Right kidney (tissue), 9 donors: ENCODE measurements at places on chromosomes 12 and 14.

- DNase-seq: no peak
Observed at GRCh38 chr14:67492538-67492937, 4.0 kb upstream of the TMEM229B start.

DNA sequence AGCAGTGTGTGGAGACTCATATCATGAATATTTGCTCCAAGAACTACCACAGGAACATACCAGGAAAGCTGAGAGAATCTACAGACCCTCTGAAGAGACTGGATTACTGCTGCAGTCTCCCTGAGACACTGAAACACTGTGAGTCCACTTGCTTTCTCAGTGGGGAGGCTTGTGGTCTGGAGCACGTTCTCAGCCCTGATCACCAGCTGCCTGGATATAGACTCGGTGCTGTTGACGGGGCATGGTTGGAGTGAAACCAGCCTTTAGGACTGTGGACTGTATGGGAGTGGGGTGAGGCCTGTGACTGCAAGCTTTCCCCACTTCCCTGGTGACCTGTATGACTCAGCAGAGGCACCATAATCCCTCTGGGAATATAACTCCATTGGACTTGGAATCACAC is 525.8 kb upstream of the FBXO33 start:
- DNase-seq: no peak

DNA sequence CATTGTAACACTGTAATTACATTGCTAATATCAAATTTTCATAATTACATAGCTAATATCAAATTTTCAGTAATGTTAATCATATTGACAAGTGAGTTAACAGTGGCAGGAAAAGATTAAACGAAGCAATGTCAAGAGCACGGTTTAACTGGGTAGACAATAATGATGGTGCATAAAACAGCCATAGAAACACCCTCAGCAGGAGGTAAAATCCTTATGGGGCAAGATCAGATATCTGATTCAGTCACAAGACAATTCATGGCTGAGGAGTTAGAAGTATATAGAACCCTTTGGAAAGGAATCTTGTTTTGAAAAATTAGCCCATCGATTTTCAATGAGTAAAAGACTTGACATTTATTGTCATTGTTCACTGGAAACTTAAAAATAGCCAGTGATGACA is 190.6 kb downstream of the SLC2A13 start:
- no peak for DNase-seq

DNA sequence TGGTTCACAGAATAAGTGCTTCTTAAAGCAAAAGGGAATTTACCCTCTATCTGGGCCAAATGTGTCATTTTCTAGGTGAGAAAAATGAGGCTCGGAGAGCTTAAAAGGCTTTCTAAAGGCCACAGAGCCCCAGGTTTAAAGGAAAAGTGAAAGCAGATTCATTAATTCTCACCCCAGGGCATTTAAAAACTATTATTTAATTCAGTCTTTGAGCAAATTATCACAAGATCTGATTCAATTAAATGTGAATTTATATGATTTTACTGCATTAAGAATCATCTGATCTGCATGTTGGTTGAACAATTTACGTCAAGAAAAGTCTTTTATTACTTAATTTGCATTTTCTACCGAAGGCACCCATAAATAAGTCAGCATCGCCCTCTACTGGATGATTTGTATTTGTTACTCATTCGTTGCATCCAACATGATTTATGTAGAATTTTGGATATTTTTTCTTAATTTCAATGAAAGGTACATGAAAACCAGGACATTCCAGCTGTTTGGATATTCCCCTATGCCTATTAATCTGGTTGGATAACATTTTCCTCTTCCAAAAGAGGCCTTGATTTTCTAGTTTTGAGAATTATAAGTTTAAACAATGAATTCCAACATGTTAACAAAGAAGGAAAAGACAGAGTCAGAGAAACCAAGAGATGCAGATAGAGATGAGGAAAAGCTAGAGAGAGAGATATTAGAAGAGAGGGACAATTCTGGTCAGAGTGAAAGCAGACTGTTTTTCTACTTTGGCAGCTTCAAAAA is 19.1 kb upstream of the DHRS7 start:
- no peak for DNase-seq

DNA sequence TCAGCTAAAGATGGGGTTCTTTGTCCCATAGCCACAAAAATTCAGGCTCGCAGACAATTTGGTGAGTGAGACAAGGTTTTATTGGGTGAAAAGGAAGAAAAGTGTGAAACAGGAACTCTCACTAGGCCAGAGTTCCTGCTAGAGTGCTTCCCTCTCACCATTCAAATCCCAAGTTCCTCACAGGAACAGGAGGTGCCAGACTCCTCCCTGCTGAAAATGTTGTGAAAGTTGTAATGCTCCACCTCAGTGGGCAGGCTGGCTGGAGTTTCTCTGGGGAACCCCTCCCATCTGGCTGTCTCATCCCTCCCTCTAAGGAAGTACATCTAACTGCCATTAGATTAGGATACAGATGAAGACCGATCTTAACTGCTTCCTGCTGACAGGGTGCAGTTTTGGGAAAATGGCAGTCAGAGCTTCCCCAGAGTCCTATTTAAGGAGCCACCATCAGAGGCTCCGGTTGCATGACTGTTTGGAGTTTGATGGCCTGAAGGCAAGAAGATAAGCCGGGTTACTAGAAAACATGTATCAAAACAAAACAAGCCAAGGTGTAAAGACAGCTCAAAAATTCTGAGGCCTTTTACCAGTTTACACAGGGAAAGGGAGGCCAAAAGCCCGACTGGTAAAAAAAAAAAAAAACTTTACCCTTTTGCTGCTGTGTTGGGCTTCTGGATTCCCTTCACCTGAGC is 127.6 kb downstream of the FSCB start:
- no peak for DNase-seq

DNA sequence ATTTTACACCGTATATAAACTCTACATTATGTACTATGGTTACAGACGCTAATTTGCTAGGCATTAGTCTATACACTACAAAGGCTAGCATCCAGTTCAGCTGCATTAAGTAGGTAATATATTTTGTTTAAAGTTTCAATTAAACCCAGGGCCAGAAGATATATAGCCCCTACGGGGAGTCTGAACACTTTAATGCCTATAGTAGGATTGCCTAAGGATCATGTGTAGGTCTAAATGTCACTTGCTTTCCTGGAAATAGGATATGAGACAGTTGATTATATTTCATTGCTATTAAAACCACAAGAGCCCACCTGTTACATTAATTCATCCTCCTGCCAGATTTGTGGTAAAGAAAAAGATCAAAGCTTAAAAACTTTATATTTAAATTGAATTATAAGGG is 286.9 kb downstream of the TMTC2 start:
- peak; percentile 12 for DNase-seq

DNA sequence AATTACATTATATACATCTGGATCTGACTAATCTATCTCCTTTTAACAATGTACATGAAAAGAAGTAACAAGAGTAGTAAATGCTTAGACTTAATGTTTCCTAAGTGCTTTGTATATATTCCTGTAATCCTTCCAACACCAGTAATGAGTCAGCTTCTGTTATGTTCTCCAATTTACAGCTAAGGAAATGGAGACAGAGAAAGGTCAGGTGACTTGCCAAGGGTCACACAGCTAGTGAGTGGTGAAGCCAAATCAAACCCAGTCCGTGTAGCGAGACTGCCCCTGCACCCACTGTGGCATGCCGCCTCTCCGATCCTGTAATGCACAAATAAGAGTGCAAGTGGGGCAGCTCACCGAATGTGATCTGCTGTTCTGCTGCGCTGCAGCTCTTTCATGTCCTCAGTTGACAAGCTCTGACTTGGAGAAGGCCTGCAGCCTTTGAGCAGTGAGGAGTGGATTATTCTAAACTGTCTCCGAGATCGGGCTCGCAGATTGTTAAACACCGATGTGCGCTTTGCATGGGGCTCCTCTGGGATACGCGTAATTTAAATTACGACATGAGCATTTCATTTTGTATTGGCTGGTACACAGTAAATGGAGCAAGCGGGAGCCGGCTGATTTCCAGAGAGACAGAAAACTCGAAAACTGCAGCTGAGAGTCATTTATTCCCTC is 65.1 kb upstream of the KTN1 start:
- no peak for DNase-seq

DNA sequence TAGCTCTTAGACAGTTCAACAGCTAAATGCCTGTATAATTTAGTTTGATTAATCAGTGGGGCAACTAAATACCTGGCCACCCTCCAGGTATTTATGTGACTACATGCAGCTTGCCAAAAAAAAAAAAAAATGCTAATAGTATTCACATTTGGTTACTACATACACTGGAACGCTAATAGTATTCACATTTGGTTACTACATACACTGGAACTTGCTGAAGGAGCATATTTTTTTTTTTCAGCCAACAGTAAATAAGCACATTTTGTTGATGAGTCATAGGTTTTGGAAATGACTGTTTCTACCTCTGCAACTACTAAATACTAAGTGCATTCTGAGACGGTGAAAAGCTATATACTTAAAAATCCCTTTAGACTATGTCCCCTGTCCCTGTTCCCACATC is 1172.3 kb downstream of the LRFN5 start:
- DNase-seq: no peak

DNA sequence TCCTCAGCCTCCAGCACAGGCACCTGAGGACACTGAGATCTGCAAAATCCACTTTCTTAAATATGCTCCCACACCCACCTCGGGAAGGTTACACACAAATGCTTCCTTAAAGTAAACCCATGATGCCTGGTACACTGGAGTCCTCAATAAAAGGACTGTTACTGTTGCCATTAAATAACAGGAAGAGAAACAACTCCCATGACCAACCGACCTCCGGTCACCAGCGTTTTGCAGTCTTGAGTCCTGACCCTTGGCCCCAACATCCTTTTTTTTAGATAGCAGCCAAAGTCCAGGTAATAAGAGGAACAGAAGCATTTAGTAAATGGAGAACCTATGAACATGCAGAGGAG is 42.4 kb downstream of the ITPK1 start:
- no peak for DNase-seq

DNA sequence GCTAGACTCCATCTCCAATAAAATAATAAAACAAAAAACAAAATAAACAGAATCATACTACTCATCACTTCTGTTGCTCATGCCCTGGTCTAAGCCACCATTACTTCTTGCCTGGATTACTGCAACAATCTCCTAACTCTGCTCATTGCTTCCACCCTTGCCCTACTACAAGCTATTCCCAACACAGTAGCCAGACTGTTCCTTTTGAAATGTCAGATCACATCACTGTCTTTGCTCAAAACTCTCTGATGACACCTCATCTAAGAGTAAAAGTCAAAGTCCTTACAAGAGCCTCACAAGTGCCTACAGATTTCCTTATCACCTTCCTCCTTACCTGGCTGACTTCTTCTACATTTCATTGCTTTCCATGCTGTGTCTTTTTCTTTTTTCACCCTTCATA is 10.0 kb downstream of the FBXO33 start:
- DNase-seq: no peak

DNA sequence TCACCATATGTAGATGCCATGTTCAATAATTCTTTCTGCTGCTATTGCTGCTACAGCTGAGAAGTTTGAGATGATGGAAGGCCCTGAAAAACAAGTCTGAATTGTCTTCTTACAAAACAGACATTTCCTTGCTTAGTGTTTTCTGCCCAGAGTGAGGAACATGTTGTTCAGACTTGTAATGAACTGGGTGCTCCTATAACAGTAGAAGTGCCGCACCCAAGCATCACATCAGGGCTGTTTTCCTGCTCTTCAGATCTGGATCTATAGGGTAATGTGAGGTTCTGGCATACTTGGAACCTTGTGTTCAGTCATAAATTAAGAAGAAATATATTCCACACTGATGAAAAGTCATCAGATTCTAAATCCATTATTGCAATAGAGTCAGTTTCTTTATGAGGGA is 171.9 kb upstream of the DIO2 start:
- no peak for DNase-seq

DNA sequence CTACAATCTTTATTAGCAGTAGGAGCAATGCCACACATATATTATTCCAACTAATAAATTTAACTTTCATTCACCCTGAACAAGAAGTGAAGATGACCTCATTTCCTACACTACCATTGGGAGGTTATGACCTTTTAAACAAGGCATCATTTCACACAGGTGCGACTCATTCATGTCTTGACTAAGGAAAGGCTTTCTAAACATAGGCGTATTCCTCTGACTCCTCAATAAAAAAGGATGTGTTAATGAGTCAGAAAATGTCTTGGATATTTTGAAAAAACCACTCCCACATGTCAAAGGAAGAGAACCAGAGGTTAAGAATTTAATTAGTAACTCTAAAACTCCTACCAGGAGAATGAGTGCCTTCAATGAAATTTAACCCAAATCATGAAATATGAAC is 115.2 kb downstream of the PRICKLE1 start:
- DNase-seq: no peak

- peak; percentile 74 for DNase-seq
Observed at GRCh38 chr12:16606201-16606849, 363 bp upstream of the LMO3 start.

DNA sequence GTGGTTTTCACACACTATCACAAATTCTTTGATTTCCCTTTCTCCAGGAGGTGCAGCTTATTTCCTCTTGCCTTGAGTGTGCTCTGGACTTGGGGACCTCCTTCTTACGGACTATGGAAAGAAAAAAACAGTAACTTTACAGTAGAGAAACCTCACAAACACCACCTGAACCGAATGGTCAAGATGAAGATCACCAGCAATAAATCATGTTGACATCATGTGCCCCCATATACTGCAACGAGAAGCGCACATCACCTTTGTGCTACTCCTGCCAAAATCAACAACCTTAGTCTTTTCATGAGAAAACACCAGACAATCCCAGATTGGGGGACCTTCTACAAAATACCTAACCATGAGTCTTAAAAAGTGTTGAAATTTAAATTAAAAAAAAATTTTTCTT is 13.3 kb upstream of the NYNRIN start:
- no peak for DNase-seq

DNA sequence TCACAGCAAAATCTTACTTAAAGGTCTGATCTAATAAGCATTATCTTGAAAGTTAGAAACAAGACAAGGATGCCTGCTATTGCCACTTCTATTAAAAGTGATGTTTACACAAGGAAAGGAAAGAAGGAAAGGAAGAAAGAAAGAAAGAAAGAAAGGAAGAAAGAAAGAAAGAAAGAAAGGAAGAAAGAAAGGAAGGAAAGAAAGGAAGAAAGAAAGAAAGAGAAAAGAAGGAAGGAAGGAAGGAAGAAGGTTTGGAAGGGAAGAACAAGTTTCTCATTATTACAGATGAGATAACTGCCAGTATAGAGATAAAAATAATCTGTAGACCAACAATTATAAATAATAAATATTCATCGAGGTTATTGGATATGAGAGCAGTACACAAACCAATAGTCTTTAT is 35.8 kb upstream of the KCNA1 start:
- no peak for DNase-seq
